Spleen (tissue), 13 donors: ENCODE measurements at places on chromosomes 7 and 10.

- DNase-seq: no peak
These were observed 56.7 kb upstream of the ELN start for GRCh38 chr7:73971322-73971703.

DNA sequence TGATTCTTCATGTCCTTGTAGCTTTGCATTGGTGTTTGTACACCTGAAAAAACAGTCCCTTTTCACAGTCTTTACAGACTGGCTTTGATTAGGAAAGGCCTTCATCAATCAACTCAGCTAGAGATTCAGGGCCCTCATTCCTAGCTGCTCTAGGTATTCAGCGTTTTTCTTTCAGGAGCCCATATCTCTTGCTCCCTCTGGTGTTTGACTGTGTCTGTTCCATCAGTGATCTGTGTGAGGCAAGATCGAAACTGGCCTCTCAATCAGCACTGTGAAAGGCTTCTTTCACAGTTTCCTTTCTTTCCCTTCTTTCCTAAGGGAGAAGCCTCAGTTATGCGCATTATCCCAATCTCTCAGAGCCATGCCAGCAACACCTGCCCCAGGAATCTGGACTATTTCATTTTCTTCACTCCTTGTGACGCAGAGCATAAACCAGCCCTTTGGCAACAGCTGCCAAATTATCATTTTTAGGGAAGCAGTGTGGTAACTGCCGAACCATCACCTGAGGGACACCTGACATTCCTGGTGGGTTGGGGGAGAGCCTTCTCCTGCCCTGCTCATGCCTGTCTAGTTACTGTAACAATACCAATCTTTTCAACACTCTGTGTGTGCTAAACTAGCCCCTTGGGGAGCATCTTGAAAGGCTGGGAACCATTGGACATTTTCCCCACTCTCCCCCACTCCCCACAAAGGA is 75.7 kb upstream of the CCDC71L start:
- DNase-seq: no peak

GRCh38 chr10:113059371-113059780 is 109.3 kb downstream of the TCF7L2 start:
- no peak for DNase-seq

- DNase-seq: no peak
These were observed 869 bp upstream of the LOXL4 start for GRCh38 chr10:98268694-98269431.

DNA sequence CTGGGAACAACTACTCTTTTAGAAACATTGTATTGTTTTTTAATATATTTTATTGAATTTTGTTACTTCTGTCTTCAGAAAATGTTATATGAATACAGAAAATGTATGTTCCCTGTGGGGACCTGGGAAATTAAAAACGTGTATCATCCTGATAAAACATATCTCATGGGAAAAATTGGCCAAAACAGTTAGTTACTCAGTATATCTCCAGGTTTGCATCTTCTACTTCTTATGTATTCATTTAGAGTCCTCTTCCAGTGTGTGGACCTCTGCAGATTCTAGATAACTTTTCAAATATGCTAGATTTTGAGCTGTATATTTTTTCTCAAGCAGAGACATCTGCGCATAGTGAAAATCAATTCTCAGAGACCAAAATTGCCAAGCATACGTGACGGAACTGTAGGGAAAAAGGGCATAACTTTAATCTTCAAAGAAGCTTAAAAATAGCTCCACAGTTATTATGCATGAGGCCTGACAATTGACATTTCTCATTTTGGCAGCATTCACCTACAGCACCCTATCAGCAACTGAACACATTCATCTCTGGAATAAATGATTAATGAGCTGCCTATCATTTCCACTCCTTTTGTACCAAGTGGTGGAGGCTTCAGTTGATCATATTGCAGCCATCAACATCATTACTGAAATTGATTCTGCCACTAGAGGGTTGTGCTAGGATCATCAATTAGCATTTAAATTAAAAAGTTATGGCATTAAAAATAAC is 26.4 kb upstream of the UMAD1 start:
- DNase-seq: no peak

DNA sequence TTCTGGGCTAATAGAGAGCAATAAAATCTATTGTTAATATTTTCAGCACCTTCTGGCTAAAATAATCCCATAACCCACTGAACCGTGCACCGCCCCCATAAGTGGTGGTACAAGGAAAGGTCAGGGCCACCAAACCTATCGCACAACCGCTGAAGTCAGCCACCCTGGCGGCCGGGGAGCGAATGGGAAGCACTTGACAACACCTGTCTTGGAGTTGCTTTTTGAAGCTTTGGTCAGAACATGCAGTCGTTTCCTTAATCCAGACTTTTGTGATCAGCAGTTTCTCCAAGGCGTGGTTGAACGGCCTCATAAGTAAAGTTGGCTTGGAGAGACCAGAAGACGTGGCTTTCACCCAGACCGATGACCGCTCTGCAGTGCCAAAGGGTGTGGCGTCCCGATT is 97.4 kb downstream of the DNAJB6 start:
- no peak for DNase-seq

DNA sequence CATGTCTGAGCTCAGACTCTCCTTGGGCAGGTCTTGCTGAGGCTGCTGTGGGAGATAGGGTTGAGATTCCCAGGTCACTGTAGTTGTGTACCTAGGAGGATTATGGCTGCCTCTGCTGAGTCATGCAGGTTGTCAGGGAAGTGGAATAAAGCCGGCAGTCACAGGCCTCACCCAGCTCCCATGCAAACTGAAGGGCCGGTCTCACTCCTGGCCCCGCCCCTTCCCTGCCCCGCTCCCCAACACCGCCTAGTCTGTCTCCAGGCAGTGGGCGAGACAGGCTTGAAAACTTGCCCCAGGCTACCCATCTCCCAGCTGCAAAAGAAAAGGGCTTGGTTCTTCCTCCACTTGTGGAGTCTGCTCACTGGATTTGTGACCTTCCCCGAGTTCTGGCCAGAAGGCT is 41.6 kb upstream of the SDHAF3 start:
- no peak for DNase-seq
